ENCODE measurements at places on chromosomes 1 and 21. TPM values are rescaled to one million over a fixed set of nuclear protein-coding genes. Genes with fewer than 3 reads are reported as not detected.

DNA sequence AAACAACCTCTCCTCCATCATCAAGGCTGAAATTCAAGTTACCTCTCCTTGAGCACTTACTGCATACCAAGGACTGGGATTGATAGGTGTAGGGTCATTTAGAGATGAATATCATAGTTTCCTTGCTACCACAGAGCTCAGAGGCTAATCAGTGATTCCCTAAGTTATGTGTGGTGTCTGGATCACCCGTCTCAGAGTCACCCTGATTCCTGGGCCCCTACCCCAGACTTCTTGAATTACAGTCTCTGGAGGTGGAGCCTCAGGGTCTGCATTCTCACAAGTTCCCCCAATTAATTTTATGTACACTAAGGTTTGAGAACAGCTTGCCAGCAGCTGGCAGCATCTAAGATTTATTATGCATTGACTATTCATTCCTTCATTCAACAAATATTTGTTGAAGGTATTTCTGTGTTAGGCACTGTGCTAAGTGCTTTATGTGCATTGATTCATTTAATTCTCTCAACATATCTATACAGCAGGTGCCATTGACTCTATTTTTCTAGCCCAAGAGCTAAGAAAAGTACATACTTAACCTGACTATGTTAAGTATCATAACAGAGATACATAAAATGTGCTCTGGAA is 182.9 kb upstream of the FGGY start:
- no peak for DNase-seq

DNA sequence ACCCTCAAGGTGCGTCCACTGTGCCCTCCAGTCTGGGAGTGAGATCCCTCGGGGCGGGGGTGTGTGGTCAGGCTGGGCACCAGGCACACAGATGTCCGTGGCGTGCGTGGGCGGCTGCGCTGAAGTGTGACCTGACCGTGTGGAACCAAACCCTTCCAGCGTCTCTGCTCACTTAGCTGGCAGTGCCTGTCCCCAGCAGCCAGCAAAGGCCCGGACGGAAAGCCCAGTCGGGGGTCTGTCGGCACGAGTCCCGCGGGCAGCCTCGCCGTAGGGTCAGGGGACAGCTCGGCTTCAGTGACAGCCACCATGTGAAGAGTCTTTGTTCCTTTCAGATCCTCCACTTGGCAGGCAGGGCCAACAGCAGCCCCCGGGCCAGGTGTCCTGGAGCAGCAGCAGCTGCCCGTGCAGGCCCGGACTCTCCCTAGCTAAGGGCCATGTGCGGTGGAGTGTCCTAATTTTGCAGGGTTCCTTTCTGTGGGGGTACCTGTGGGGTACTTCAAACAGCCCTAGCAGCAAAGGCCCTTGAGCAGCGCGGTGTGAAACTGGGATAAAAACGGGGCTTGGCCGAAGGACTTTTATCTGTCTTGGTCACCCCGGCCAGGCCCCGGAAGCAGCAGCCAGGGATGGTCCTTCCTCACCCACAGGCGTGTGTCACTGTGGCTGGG is 11.6 kb downstream of the TTLL10 start:
- no peak for DNase-seq

The SSR2 gene
- 167 TPM for total RNA-seq

The PGD gene
- 105 TPM for total RNA-seq
